Inflammatory macrophage (primary cell): ENCODE measurements at places on chromosomes 4 and X.

DNA sequence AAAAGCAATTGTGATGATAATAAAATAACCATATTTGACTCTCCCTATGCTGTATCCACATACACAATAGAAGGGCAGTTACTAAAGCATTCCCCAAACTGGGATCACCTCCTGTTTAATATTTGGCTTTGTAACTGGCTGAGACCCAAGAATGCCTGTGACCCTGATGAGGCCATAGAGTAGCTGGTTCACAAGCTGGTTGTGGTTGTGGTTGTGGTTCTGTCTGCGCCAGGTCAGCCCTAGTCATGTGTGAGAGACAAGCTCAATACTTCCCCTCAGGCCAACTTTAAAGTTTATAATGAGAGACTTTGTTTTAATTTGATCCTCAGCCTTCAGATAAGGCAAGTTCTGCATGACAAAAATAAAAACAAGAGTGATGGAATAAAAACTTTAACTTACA is 209.9 kb downstream of the PARM1 start:
- DNase-seq, result no peak

DNA sequence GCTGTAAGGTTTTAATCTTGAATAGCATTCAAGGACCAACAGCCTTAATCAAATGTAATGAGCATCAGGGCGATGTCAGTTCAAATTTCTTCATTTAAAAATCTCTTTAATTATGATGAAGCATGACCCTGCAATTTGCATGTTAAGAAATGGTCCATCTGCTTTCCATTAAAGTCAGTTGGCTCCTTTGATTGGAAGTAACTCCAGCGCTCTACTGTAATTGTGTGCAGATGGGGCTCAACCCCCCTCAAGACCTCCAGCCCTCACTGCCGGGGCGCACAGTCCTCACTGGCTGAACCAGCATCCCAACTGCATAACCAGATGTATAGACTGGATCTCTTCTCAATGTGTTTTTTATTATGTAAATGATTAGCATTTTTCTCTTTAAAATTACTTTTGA is 126.9 kb downstream of the VCX3B start:
- no peak for DNase-seq

DNA sequence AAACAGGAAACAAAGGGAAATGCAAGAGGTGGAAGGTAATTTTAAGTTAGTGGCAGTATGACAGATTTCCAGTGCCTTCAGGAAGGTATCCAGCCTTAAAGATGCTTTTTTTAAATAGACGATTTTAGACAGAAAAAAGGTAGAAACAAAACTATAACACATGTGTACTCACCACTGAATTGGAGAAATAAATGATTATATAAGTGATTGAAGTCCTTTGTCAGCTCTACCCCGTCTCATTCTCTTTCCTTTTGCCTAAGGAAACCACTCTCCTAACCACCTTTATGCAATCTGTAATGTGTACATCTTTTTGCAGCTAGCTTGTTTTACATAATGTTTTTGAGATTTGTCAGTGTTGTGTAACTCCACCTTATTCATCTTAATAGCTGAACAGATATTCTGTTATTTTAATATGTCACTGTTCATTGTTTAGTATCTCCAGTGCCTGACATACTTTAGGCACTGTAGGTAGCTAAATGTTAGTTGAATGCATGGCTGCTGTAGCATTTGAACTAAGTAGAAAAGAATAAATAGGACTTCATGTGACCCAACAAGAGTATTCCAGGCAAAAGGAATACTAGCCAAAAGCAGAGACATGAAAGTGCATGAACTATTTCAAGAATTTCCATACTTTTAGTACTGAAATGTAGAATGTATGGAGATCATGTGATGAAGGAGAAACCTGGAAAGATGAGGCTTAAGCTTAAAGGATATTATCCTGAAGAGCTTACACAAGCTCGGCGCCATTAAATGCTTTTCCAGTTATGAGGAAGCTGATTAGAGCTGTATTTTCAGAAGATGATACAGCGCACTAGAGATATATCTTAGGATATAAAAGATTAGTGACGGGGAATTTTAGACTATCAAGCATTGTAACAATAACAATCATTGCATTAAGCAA is 865 bp downstream of the FAM200B start:
- DNase-seq, result no peak

DNA sequence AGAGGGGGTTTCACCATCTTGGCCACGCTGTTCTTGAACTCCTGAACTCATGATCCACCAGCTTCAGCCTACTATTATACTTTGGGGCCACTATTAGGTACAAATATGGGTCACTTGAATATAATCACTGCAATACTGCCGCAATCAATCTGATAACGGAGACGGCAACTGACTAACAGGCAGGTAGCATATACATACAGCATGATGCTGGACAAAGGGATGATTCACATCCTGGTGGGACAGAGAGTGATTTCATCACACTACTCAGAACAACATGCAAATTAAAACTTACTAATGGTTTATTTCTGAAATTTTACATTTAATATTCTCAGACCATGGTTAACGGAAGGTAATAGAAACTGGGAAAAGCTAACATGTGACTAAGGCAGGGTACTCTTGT is 10.9 kb downstream of the LRBA start:
- DNase-seq, result no peak

DNA sequence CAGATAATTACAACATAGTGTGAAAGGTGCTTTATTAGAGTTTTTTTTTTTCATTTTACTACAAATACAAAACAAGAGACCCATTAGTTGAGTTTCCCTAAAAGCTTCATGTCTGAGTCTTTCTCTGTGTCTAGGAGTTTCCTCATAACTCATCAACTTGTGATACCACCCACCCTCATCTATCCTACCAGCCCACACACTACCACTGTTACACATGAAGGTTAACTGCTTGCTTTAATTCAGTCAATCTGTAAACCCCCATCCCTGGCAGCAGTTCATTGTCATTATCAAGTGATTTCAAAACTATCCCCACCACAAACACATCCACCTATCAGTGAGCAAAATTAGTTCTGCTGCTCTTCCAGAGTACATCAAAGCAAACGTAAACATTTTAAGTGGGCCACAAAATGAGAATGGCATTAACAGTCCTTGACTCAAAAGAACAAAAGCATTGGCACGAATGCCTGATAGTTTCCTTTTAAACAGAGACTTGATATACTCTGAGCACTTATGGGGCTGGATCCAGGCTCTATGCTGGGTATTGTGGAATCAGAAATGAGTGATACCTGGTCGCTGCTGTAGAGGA is 331.6 kb upstream of the FAM241A start:
- no peak for DNase-seq
